Fibroblast of the aortic adventitia (primary cell): ENCODE measurements at places on chromosomes 13 and 19. TPM values are rescaled to one million over a fixed set of nuclear protein-coding genes. Genes with fewer than 3 reads are reported as not detected.

CGB8 gene
- not detected in 2 replicates for total RNA-seq

CEACAM3 gene
- not detected in 2 replicates for total RNA-seq

IL12RB1 gene
- not detected in 2 replicates for total RNA-seq

CYP4F3 gene
- total RNA-seq, result not detected in 2 replicates

NLRP11 gene
- total RNA-seq, result not detected in 2 replicates

FUT1 gene
- total RNA-seq, result under 0.01 TPM in 1 of 2 replicates, not detected in the other

ZNF415 gene
- 2.3 and 4.1 TPM in 2 replicates for total RNA-seq

PSG6 gene
- not detected in 2 replicates for total RNA-seq

ZNF442 gene
- total RNA-seq, result 0.90 and 0.98 TPM in 2 replicates

PPP1R13L gene
- 1.3 and 2.8 TPM in 2 replicates for total RNA-seq

DACT3 gene
- total RNA-seq, result 5.1 and 17.5 TPM in 2 replicates

LILRB3 gene
- not detected in 2 replicates for total RNA-seq

APLP1 gene
- total RNA-seq, result 4.1 and 8.6 TPM in 2 replicates

RFPL4A gene
- total RNA-seq, result not detected in 2 replicates

ICAM5 gene
- 1.2 and 4.4 TPM in 2 replicates for total RNA-seq

FXYD7 gene
- total RNA-seq, result not detected in 2 replicates

NKPD1 gene
- 0.25 and 0.36 TPM in 2 replicates for total RNA-seq

GGN gene
- total RNA-seq, result 1.3 TPM in 1 of 2 replicates, not detected in the other

HRC gene
- not detected in 2 replicates for total RNA-seq

ATP8B3 gene
- 0.16 and 3.3 TPM in 2 replicates for total RNA-seq

RBM26 gene
- 28.1 and 48.0 TPM in 2 replicates for total RNA-seq

SULT2A1 gene
- total RNA-seq, result not detected in 2 replicates

PODNL1 gene
- 0.90 and 1.6 TPM in 2 replicates for total RNA-seq

RGL3 gene
- total RNA-seq, result 0.41 and 2.3 TPM in 2 replicates

IGSF23 gene
- total RNA-seq, result not detected in 2 replicates

NCCRP1 gene
- total RNA-seq, result not detected in 2 replicates

SYDE1 gene
- 36.2 and 46.9 TPM in 2 replicates for total RNA-seq

TGFBR3L gene
- 0.99 and 1.3 TPM in 2 replicates for total RNA-seq

ZSCAN1 gene
- total RNA-seq, result not detected in 2 replicates

RCBTB1 gene
- total RNA-seq, result 24.0 and 40.7 TPM in 2 replicates

PPFIA3 gene
- total RNA-seq, result 0.99 and 2.4 TPM in 2 replicates

ZNF582 gene
- total RNA-seq, result 1.4 and 5.4 TPM in 2 replicates

ZNF90 gene
- 1.2 and 1.4 TPM in 2 replicates for total RNA-seq

TJP3 gene
- not detected in 2 replicates for total RNA-seq

CGB3 gene
- not detected in 2 replicates for total RNA-seq

GNA15 gene
- total RNA-seq, result not detected in 2 replicates

MYO1F gene
- total RNA-seq, result 0.09 and 0.41 TPM in 2 replicates

ATP4B gene
- not detected in 2 replicates for total RNA-seq

LGALS7 gene
- 0.72 TPM in 1 of 2 replicates, not detected in the other for total RNA-seq

FCER2 gene
- not detected in 2 replicates for total RNA-seq

PRRG2 gene
- total RNA-seq, result 0.27 and 0.57 TPM in 2 replicates

OR10H1 gene
- not detected in 2 replicates for total RNA-seq
